ENCODE measurements at places on chromosomes 2 and 18.

DNA sequence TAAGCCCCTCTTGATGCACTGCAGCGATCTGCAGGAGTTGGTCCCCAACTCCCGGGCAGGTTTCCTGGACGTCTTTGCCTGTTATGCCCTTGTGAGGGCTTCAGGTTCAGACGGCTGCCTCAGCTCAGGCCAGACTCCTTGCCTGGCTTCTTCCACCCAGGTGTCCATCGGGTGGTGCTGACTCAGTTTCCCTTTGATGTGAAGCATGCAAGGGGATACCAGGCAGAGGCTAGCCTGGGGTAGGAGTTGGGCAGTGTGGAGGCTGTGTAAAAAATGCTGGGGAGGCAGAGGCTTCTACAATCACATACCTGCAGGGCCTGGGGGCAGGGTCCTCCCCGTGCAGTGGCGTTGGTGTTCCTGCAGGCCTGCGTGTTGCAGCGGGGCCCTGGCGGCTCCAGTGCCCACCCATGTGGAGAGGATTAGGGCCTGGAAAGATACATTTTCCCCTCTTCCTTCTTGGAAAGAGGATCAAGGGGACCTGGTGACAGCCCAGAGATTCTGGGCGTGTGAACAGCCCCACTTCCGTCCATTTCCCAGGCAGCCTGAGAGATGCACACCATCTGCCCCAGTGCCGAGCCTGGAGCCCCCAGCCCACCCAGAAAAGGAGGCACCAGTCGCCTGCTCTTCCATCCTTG lies 338.3 kb downstream of the DYSF start:
- no peak for DNase-seq

DNA sequence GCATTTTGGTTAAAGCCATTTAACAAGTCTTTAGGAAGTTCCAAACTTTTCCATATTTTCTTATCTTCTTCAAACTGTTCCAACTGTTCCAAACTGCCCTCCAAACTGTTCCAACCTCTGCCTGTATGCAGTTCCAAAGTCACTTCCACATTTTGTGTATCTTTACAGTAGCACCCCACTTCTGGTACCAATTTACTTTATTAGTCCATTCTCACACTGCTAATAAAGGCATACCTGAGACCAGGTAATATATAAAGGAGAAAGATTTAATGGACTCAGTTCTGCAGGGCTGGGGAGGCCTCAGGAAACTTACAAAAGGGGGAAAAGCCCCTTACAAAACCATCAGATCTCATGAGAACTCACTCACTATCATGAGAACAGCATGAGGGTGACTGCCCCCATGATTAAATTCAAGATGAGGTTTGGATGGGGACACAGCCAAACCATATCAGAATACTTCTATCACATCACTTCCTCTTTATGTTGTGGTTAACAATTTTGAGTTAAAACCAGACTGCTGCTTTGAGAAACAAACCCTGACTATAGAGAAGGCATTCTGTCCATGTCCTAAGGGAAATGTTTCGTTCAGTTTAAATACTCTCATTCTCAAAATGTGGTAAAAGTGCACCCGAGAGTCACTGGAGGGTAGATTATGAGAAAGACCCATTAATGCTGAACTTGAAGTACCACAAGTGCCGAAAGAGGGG lies 11.0 kb downstream of the IL18R1 start:
- no peak for DNase-seq

- no peak for DNase-seq
Observed at GRCh38 chr2:24907116-24907515, 12.9 kb downstream of the ADCY3 start.

DNA sequence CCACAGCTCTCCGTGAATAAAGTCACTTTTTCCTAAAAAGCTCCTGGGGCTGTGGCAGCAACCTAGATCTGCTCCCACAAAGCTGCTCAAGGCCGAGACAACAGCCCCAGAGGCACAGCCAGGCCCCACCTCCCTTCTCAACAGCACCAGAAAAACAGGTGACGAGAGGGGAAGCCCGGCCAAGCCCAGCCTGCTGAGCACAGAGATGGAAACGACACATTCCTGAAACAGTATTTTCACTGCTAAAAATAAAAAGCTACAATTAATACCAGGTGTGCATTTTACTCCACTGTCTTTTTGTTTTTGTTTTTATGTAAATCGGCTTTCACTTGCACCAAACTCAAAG lies 199.3 kb downstream of the HDAC4 start:
- no peak for DNase-seq

DNA sequence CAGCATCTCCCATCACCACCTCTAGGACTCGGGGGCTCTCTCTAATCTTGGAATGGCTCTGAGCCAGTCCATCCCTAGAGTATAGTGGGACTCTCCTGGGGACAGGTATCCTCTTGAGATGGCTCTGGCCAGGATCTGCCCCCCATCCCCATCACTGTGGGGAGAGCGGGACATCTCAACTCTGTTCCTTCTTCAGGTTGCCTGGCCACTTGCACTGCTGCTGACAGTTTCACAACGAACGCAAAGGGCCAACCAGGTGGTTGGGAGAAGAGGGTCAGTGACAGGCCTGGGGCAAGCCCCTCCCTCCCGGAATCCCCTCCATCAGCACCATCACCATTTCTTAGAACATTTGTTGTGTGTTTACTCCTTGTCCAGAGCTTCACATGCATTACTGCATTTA lies 62.6 kb downstream of the CIB4 start:
- DNase-seq = no peak

GRCh38 chr2:182300608-182301007 lies 126.2 kb downstream of the PDE1A start:
- DNase-seq = no peak

- no peak for DNase-seq
Observed at GRCh38 chr18:48455555-48456478, 46.6 kb upstream of the ZBTB7C start.

GRCh38 chr18:69588301-69588700 lies 187.6 kb downstream of the DOK6 start:
- no peak for DNase-seq

GRCh38 chr2:42957109-42957860 lies 164.9 kb upstream of the HAAO start:
- no peak for DNase-seq

DNA sequence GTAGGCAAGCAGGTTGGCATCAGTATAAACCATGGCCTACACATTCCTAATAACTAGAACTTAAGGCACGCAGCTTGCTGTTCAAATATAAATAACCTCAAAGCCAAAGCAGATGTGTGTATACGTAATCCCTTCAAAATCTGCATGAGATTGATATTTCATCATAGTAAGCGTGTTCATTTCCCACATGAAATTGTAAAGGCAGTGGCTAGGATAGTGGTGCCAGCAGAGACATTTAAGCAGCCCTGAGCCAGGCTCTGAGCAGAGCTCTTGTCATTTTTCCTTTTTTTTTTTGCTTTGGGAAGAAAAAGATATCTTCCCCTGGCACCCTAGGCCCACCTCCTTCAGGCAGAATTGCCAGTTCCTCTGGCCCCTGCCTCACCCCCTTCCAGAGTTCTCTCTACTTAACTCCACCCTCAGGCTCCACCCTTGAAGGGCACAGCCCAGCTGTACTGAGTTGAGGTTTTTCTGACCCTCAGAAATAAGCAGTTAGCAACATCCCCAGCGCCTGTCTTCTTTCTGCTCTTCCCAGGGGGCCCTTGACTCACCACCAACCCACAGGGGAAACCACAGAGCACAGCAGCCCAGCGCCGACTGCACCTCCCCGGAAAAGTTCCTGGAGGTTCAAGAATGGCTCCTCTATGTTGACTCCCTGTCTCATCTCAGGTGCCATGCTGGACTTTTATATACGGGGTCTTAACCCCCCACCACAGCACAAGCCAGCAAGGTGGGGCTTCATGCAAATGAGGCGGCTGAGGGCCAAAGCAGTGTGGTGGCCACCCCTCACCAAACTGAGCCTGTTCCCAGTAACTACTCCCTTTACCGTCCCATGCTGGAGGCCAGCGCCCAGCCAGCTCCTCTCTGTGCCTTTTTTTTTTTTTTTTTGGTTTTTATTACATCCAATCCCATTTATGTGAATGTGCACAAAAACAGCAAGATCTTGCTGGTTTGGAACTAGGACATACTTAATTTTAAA lies 84.7 kb downstream of the EHD3 start:
- DNase-seq = no peak

GRCh38 chr2:69046221-69046662 lies 33.3 kb downstream of the ANTXR1 start:
- DNase-seq = no peak

DNA sequence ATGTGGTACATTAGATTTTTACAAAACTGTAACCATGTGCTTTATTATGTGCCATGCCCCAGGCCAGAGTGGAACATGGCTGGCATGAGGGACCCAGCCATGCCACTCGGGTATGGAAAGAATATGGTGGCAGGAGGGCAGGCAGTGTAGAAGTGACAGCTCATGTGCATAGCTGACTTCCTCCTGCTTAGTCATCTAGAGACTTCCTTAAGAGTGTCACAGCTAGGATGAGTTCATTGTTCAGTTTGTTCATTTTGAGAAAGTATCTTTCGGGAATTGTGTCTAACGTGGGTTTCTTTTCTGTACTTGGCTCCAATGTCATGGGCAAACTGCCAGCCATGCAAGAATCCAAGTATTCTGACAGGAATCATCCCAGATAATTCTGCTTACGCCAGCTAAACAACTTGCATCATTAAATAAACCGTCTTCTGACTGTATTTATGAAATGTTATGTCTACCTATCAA lies 94.3 kb upstream of the ITGB6 start:
- DNase-seq = no peak

DNA sequence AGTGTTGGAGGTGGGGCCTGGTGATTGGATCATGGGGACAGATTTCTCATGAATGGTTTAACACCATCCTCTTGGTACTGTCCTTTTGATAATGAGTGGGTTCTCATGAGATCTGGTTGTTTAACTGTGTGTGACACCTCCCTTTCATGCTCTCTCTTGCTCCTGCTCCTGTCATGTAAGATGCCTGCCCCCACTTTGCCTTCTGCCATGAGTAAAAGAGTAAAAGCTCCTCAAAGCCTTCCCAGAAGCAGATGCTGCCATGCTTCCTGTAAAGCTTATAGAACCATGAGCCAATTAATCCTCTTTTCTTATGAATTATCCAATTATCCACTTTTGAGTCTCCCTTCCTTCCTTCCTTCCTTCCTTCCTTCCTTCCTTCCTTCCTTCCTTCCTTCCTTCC lies 317.7 kb downstream of the RDH14 start:
- DNase-seq = no peak

DNA sequence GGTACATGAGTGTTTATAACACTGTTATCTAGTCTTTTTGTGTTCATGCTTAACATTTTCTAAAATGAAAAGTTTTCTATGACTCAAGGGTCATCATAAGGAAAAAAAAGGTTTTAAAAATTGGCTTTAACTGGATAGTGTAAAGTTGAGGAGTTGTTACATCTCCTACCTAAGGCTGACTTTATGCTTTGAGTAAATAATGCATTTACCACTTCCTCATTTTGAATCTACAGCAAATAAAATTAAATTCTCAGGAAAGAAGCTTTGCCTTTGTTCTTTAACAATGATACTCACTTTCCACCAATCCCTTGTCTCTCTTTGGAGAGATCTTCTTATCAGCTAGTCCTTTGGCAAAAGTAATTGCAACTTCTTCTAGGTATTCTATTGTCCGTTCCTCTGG lies 29.7 kb downstream of the HADHA start:
- no peak for DNase-seq

GRCh38 chr2:145751629-145752028 lies 1231.7 kb upstream of the ZEB2 start:
- DNase-seq = no peak

- DNase-seq = no peak
Observed at GRCh38 chr18:74294526-74294925, 2.8 kb upstream of the CYB5A start.

DNA sequence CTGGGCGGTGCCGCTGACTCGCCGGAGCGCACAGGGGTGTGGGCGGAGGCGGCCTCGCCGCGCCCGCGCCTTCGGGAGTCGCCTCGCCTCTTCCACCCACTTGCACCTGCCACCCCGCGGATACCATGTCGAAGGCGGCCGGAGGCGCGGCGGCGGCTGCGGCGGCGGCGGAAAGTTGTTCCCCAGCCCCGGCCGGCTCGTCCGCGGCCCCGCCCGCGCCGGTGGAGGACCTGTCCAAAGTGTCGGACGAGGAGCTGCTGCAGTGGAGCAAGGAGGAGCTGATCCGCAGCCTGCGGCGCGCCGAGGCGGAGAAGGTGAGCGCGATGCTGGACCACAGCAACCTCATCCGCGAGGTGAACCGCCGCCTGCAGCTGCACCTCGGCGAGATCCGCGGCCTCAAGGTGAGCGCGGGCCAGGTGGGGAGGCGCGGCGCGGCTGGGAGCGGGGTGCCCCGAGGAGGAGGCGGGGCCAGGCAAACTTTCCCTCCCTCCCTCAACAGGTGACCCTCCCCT lies 766 bp downstream of the CCDC85A start:
- no peak for DNase-seq

DNA sequence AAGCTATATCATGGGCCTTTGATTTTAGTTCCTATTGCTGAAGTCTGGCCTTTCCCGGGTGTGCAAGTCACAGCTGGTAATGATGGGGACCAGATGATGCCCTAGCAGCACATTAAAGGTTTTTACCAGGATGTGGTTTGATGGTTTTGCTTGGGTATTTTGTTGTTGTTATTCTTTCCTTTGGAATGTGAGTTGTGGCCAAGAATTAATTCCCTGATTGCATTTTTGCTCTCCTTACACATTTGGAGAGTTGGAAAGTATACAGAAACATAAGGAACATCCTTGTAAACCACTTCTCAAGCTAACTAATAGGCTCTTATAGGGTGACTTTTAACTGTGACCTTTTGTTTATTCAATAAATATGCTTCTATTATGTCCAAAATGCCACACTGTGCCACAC lies 154.1 kb upstream of the MMADHC start:
- DNase-seq = no peak

GRCh38 chr2:72744049-72744448 lies 81.8 kb downstream of the EXOC6B start:
- no peak for DNase-seq

DNA sequence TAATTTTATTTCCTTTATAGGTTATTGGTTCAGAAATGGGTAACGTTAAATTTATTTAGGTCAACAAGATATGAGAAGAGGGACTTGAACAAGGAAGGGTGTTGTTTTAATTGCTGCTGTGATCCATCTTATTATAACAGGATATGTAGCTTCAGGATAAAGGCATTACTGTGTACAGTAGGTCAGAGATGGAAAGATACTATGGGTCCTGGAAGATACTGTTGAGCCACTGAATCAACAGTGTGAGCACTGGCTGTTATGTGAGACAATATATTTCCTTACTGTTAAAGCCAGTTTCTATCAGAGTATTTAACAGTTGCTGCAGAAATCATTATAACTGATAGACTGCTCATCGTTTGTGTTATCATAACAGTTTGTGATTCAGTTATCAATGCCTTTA lies 414.7 kb downstream of the THSD7B start:
- DNase-seq = no peak

- DNase-seq = no peak
Observed at GRCh38 chr2:234444893-234445292, 52.0 kb downstream of the ARL4C start.

DNA sequence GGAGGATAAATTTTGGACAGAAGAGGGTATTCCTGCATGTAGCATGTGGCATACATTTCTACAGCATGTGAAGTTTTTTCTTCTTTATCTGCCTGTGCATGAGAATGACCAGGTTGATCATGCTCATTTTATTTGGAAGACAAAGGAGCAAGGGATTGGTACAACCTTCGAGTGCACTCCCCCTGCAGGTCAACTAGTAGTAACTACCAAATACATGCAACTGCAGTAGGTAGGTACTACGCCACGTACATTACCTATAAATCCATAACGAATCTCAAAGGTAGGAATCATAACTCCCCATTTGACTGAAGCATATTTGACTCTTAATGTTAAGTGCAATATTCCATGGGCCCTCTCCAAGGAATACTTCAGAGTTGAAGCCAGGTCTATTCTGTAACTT lies 763.9 kb downstream of the TSN start:
- no peak for DNase-seq
